ENCODE measurements at places on chromosomes 2 and 18. TPM values are rescaled to one million over a fixed set of nuclear protein-coding genes. Genes with fewer than 3 reads are reported as not detected.

ITGA4 gene
- 6.9 TPM for total RNA-seq

TUBB6 gene
- total RNA-seq: 33.0 TPM

LYG1 gene
- total RNA-seq: 0.41 TPM

LCT gene
- total RNA-seq: not detected

REEP1 gene
- total RNA-seq: 147 TPM

CSRNP3 gene
- 214 TPM for total RNA-seq

FOXD4L1 gene
- 0.41 TPM for total RNA-seq

CELF4 gene
- total RNA-seq: 92.9 TPM

RRM2 gene
- 4.1 TPM for total RNA-seq

FOXI3 gene
- 0.41 TPM for total RNA-seq

ALKAL2 gene
- total RNA-seq: 2.0 TPM

LBX2 gene
- total RNA-seq: not detected

RAB6C gene
- total RNA-seq: 0.41 TPM

DAPL1 gene
- not detected for total RNA-seq

G6PC2 gene
- total RNA-seq: not detected

IL1A gene
- 0.41 TPM for total RNA-seq

DHRS9 gene
- 0.82 TPM for total RNA-seq

EML6 gene
- total RNA-seq: 5.3 TPM

C2orf72 gene
- 27.7 TPM for total RNA-seq

RNU2-63P gene
- not detected for total RNA-seq

ARHGAP28 gene
- 15.9 TPM for total RNA-seq

ABCB11 gene
- total RNA-seq: under 0.01 TPM

TTC39C gene
- 54.2 TPM for total RNA-seq

RAPH1 gene
- total RNA-seq: 35.9 TPM

KIF5C gene
- total RNA-seq: 388 TPM

HTR2B gene
- total RNA-seq: 0.41 TPM

RAD51AP2 gene
- 0.82 TPM for total RNA-seq

SERPINB10 gene
- 0.41 TPM for total RNA-seq

ETAA1 gene
- 15.9 TPM for total RNA-seq
